Urinary bladder (tissue), 4 donors: ENCODE measurements at places on chromosomes 16 and 17.
A peak's percentile ranks its signal among the peaks of the same experiment; 100 is the strongest.

GRCh38 chr17:27762527-27763305 is 37.6 kb downstream of the NOS2 start:
- no peak for DNase-seq

GRCh38 chr16:18932243-18932987 is 6.2 kb upstream of the SMG1 start:
- no peak for DNase-seq

GRCh38 chr17:58538811-58539409 is 24.5 kb upstream of the MTMR4 start:
- DNase-seq = no peak

DNA sequence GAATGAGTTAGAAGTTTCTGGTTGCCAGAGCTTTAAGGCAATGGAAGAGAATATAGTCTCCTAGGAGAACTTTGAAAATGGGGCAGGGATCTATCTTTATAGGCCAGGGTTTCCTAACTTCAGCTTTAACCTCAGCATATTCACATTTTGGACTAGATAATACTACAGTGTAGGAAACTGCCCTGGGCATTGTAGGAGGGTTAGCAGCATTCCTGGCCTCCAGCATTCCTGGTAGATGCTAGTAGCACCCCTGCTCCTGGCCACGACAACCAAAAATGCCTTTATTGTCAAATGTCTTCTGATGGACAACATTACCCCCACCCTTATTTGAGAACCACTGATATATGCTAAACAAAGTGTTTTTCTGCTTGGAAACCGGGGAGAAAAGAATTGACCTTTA is 27.8 kb upstream of the MYO18A start:
- no peak for DNase-seq

- DNase-seq = no peak
Observed at GRCh38 chr16:83915081-83915480, 16.2 kb downstream of the MLYCD start.

GRCh38 chr16:85465328-85466303 is 147.5 kb upstream of the GSE1 start:
- no peak for DNase-seq

GRCh38 chr16:1378804-1379303 is 27.1 kb downstream of the GNPTG start:
- DNase-seq = no peak

- DNase-seq = no peak
Observed at GRCh38 chr17:2054512-2055291, at the start of gene HIC1. Gene HIC1, plus strand, starts transcription at chr17:2055103. Its CDS starts 1,588 bp downstream, at chr17:2056691.

GRCh38 chr17:45844695-45845375 is at the start of gene SPPL2C:
Gene SPPL2C, plus strand, starts transcription at chr17:45844881. Its CDS starts 26 bp downstream, at chr17:45844907.
- DNase-seq = no peak

DNA sequence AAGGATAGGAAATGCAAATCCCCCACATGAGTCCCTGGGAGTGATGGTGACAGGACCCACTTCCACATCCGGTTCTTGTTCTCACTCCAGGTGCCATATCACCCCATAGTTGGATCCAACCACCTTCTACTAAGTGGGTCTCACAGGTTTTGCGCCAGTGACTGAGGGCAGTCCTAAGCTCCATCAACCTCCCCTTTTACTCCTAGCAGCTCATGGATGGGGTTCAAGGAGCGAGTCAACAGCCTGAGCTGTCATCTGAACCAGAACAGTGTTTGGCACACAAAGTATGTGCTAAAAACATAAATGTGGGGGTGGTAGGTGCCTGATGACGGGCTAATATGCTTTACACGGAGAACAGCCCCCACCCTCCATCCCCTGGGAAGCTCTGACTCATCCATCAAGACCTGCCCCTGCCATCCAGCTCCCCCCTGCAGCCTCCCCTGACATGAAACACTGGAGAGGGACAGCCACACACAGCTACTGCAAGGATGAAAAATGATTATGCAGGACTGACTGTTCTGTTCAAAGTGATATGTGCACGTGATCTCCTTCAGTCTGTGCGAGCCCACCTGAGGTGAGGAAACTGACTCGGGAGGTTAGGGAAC is 143.2 kb upstream of the CDH5 start:
- DNase-seq = no peak

GRCh38 chr17:61245706-61246135 is 153.9 kb upstream of the TBX2 start:
- no peak for DNase-seq

GRCh38 chr16:11500700-11501346 is 85.9 kb downstream of the LITAF start:
- DNase-seq = no peak

GRCh38 chr17:12734926-12735325 is 54.4 kb upstream of the ARHGAP44 start:
- DNase-seq = no peak

GRCh38 chr17:43554857-43555256 is 8.7 kb upstream of the ETV4 start:
- no peak for DNase-seq

DNA sequence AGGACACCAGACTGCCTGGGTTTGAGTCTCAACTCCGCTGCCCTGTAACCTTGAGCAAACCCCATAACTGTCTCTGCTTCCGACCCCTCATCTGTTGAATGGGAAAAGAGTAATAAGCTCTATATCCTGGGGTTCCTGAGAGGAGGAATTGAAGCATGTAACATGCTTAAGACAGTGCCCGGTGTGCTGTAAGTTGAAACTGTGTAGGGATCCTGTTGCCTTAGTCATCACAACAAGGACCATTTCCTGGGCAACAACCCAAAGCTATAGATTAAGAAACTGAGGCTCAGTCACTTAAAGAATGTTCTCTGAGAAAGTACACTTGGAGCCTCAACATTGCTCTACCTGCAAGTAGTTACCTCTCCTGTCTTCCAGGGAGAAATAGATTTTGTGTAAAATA is 23.0 kb downstream of the CDH13 start:
- DNase-seq = no peak

DNA sequence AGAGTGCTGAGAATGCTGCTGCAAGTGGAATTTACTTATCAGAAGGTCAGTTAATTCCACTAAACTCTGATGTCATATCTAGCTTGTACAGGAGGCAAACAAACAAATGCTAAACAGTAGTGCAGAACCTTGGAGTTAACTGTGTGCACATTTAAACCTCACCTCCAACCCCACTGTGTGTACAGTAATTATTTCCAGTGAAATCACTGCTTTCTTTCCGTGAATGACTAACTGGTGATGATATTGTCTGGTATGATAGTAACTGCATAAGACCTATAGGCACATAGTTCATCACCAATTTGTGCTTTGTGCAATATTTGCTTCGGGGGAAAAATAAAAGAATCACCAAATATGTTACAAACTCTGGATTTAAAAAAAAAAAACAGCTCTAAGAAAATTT is 492.5 kb upstream of the HSBP1 start:
- no peak for DNase-seq

GRCh38 chr16:84585467-84585866 is 32.4 kb downstream of the COTL1 start:
- no peak for DNase-seq

- DNase-seq = no peak
Observed at GRCh38 chr17:34665150-34665806, 85.9 kb downstream of the TMEM132E start.

DNA sequence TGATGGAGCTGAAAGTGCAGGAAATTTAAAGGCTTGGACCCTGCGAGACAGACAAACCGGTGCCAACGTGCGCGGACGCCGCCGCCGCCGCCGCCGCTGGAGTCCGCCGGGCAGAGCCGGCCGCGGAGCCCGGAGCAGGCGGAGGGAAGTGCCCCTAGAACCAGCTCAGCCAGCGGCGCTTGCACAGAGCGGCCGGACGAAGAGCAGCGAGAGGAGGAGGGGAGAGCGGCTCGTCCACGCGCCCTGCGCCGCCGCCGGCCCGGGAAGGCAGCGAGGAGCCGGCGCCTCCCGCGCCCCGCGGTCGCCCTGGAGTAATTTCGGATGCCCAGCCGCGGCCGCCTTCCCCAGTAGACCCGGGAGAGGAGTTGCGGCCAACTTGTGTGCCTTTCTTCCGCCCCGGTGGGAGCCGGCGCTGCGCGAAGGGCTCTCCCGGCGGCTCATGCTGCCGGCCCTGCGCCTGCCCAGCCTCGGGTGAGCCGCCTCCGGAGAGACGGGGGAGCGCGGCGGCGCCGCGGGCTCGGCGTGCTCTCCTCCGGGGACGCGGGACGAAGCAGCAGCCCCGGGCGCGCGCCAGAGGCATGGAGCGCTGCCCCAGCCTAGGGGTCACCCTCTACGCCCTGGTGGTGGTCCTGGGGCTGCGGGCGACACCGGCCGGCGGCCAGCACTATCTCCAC is at the start of gene NOG:
NOG (plus strand) TSS at position 54 of the 674 bp plus-strand sequence; CDS start at position 579, 525 bp downstream.
- DNase-seq = no peak

- no peak for DNase-seq
Observed at GRCh38 chr16:81588326-81589081, 143.9 kb downstream of the CMIP start.

- DNase-seq = no peak
Observed at GRCh38 chr16:74568961-74569631, 37.8 kb downstream of the GLG1 start.

- no peak for DNase-seq
Observed at GRCh38 chr16:87942680-87943079, 6.4 kb upstream of the CA5A start.

GRCh38 chr17:15441315-15441714 is 26.1 kb downstream of the CDRT4 start:
- no peak for DNase-seq

- DNase-seq = no peak
Observed at GRCh38 chr16:4140652-4141051, 24.4 kb upstream of the ADCY9 start.

GRCh38 chr17:1073241-1073962 is 76.5 kb downstream of the TIMM22 start:
- no peak for DNase-seq

- no peak for DNase-seq
Observed at GRCh38 chr17:5830921-5831320, 239.3 kb upstream of the WSCD1 start.

DNA sequence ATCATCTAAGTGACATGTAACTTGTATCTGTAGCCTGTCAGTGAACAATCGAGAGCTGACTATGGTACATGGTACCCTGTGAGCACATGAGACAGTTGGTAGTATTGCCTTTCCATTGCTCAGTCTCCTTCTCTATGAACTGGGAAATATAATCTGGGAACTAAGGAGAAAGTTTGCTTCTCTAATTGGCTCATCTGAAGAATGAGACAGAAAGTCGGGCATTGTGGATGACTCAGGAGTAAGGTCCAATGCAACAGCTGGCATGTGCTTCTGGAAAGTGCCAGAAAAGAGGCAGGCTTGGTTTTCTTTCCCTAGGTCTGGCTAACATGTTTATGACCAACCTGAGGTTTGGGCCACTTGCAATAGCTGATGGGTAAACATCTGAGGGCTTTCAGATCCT is 51.9 kb downstream of the ZZEF1 start:
- no peak for DNase-seq

DNA sequence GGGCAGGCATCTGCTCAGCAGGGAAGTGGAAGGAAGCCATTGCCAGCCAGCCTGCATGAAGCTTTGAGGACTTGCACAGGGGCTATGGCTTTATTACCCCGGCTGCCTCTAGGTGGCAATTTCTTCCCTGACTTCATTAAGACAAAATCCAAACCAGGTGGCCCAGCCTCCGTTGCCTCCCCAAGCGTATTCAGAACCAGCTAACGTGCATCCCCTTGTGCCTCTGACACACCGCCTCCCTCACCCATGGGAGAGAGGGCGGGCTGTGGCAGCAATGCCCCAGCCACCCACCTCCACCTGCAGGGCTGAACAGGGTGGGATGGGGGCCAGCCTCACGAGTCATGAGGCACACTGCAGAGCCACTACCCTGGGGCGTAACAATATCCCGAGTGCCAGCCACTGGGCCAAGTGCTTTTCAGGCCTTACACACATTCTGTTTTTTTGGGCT is 6.8 kb downstream of the KIFC3 start:
- no peak for DNase-seq

DNA sequence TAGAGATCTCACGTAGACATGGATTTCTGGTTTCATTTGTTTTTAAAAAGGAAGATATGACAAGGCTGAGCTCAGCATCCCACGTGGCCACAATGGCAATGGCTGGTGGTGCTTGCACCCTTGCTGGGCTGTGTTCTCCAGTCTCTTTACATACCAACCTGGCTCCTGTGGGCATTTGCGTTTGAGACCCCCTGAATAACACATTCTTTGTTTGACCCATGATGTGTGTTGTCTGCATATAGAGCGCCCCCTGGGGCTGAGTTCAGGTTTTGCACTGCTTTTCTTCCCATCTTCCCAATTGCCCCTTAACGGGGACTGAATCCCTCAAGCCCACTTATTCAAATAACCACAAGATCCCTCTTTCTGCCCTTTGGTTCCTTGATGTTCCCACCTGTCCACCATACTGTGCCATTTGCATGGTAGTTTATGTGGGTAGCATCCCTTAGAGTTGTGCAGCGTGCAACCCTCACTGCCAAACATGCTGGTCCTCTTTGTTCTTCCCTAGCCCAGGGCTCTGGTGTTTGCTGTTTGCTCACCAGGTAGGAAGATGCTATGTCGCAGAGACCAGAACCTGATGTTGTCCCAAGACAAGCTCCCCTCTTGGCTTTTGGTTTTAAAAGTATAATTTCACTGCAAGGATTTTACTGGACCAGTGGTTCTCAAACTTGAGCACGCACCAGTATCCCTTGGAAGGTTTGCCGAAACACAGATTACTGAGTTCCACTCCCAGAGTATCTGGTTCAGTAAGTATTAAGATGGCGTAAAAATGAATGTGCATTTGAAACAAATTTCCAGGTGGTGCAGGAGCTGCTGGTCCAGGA is 38.5 kb upstream of the NKD1 start:
- DNase-seq = no peak

- DNase-seq = no peak
Observed at GRCh38 chr17:74917430-74917829, 5.6 kb downstream of the USH1G start.

DNA sequence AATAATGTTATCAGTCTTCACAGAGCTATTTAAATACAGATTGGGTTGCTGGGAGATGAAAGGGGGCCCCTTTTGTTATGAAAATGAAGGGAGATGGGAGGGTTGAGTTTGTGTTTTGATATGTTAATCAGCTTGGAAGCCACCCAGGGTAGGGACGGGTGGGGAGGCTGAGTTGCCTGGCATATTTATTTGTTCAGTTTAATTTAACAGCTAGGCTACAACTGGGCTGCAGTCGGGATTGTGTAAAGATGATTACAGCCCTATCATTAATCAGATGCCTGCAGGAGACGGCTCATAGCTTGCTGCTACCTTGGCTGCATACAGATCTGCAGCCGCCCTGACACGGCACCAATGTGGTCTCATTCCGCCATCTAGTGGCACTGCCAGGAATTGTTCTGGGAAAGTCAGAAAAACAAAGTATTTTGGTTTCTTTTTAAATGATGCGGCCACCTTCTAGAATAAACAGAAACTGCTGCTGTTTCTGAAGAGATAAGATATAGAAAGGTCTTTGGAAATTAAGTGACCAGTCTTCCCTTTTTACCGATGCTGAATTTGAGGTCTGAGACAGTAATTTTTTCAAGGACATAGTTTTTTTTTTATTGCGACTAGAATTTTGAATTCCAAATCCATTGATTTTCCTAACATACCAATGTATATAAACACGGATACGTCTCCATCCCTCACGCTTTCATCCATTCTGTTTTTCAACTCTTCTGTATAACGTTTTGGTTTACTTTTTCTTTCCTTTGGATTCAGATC is 458.0 kb upstream of the ASIC2 start:
- DNase-seq = peak; percentile 11

GRCh38 chr17:60277258-60277657 is 114.7 kb downstream of the USP32 start:
- no peak for DNase-seq

- DNase-seq = peak; percentile 79
Observed at GRCh38 chr17:352421-353212, at the start of gene RPH3AL. Gene RPH3AL, minus strand, starts transcription at chr17:352807. Its CDS starts 25,264 bp downstream, at chr17:327543.
